ENCODE measurements at places on chromosomes 7 and 10. TPM values are rescaled to one million over a fixed set of nuclear protein-coding genes. Genes with fewer than 3 reads are reported as not detected.

Gene INA
- total RNA-seq = 18.4 TPM

Gene CACNA2D1
- total RNA-seq = 6.1 TPM

Gene ETV1
- total RNA-seq = 5.1 TPM

Gene CDHR1
- 1.1 TPM for total RNA-seq

Gene SMO
- total RNA-seq = 25.5 TPM

Gene LMTK2
- 10.6 TPM for total RNA-seq

Gene NKX6-2
- 0.14 TPM for total RNA-seq

Gene MMRN2
- 0.17 TPM for total RNA-seq

Gene RTKN2
- 7.1 TPM for total RNA-seq

Gene GPER1
- total RNA-seq = 0.81 TPM

Gene CABCOCO1
- total RNA-seq = 0.86 TPM

Gene TYW1B
- 0.80 TPM for total RNA-seq

Gene DLG5
- total RNA-seq = 23.4 TPM

Gene IL2RA
- total RNA-seq = not detected

Gene NPY4R
- not detected for total RNA-seq

Gene SVIL
- 52.9 TPM for total RNA-seq

Gene EVX1
- total RNA-seq = not detected

Gene FAM25C
- not detected for total RNA-seq

Gene FAM131B
- 1.5 TPM for total RNA-seq

Gene EBLN1
- total RNA-seq = not detected

Gene DRGX
- total RNA-seq = not detected

Gene MYH16
- 1.4 TPM for total RNA-seq

Gene BTBD16
- total RNA-seq = 0.51 TPM

Gene ZFYVE27
- 13.5 TPM for total RNA-seq

Gene MALRD1
- total RNA-seq = 0.06 TPM

Gene CRPPA
- total RNA-seq = 1.8 TPM

Gene ACSM6
- not detected for total RNA-seq

Gene CPN1
- total RNA-seq = not detected

Gene MEIG1
- total RNA-seq = not detected

Gene SRGN
- 121 TPM for total RNA-seq

Gene GIMAP1
- total RNA-seq = not detected

Gene TAS2R41
- total RNA-seq = not detected
